ENCODE measurements at places on chromosomes 2 and 18.

- no peak for DNase-seq
These were observed 43.0 kb downstream of the RAD51AP2 start for GRCh38 chr2:17475286-17475685.

GRCh38 chr2:2026252-2026831 is 282.0 kb upstream of the PXDN start:
- no peak for DNase-seq

DNA sequence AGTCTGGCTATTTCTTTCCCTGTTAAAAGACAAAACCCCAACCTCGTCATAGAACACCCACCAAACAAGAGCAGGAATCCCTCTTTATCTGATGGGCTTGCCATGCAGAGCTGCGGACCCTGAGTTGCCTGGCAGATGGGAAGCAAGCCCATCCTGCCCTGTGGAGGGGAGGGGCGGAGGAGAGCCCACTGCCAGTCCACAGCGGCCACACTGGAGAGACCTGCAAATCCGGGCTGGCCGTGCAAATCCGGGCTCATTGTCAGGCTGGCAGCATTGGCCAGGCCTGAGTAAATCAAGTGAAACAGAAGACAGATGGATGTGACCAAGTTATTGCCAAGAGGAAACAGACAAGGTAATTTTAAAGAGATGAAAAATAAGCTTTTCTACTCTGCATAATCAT is 22.0 kb downstream of the MYL12B start:
- no peak for DNase-seq

DNA sequence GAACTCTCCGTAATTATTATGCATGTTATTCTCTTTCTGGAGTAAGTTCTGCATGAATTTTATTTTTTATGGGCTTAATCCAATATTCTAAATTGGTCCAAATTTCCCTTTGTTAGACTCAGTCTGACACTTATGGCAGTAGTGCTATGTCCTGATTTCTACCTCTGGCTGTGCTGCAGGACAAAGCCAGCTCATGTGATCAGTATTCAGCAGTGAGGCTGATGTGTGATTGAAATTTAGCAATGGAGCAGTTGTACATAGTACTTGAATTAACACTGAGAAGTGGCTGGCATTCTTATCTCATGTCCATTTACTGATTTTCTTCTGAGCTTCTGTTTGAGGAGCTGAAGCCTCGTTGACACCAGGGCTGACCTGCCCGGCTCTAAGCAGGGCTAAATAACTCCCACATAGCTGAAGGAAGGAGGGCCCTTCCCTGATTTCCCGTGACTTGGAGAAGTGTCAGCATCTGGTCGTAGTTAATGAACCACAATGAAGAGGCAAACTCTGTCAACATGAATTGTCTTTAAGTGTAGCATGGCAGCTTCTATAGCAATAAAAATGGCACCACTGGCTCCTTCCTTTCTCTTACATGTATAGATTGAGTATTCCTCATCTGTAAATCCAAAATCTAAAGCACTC is 159.0 kb upstream of the RASGRP3 start:
- no peak for DNase-seq

GRCh38 chr2:170814533-170815230 is 2.0 kb upstream of the GAD1 start:
- no peak for DNase-seq

- no peak for DNase-seq
These were observed 54.6 kb downstream of the ANKRD44 start for GRCh38 chr2:197256021-197256420.

DNA sequence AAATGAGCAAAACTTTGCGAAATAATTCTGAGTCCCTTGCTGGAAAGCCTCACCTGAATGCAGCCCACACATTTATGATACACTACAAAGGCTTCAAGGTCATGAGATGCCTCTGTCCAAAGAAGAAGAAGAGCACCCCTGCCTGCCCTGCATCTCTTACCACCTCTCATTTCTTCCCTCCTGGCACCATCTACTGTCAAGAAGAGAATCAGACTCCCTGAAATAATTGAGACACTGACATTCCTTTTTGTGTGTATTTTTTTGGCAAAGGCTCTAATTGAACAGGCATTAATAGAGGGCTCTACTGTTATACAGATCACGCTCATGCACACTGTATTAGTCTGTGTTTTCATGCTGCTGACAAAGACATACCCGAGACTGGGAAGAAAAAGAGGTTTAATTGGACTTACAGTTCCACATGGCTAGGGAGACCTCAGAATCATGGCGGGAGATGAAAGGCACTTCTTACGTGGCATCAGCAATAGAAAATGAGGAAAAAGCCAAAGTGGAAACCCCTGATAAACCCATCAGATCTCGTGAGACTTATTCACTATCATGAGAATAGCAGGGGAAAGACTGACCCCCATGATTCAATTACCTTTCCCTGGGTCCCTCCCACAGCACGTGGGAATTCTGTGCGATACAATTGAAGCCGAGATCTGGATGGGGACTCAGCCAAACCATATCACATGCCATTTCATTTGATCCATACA is 176.3 kb downstream of the ALPK2 start:
- no peak for DNase-seq

DNA sequence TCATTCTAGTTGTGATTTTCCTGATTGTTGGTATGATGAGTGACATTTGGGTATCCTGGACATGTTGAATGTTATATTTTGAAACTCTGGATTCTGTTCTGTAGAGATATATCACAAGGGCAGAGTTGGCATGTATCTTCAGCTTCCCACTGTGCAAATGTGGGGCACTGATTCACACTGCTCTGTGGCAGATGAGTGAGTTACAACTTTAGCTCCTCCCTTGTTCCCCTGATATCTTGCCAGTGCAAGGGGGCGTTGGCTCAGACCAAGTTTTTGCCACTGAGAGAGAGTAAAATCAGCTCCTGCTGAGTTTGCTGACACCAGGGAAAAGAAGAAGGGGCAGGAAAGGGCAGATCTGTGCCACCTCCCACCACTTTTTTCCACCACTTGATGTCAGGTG is 199.6 kb upstream of the MMADHC start:
- no peak for DNase-seq

- no peak for DNase-seq
These were observed 85.1 kb downstream of the ARL4C start for GRCh38 chr2:234411793-234412192.

DNA sequence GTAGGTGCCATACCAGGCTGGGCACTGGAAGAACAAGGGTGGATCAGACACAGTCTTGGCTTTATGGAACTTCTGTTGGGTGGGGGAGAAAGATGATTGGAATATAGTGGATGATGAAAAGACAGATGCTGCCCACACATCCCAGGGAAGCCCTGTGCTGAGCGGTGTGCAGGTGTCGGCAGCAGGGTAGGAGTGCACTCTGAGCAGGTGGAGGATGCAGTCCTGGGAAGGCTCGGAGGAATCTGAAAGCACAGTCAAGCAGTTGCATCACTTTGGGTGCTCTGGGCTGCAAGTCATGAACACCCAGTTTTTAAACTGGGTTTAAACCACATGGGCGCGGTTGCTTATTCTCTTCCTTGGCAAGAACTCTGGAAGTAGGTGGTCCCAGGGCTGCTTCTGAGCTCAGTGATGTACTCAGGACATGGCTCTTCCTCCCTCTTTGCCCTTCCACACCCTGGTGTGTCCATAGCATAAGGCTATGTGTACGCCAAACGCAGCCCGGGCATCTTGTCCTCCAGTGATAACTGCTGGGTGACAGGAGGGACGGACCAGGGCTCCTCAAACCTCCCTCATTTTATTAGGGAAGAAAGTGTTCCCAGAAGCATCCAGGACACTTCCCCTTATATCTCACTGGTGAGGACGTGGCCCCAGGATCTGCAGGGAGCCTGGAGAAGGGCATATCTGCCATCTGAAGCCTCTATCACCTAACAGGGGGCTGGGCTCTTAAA is 84.0 kb downstream of the SH3RF3 start:
- DNase-seq = no peak

DNA sequence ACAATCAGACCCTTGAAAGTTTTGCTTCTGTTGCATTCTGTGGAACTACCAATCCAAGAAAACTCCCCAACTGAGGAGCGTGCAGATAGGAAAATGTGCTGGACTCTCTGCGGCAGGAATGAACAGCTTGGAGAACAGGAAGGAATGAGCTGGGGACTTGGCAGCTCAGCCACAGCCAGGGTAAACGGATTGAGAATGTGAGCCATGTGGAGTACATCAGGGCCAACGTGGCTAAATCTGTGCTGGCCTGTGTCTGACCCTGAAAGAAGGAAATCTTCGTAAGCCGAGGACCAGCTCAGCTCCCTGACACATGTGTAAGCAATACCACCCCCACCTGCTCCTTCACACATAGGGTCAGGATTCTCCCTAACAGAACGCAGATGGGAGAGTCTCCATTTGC is 1023.7 kb downstream of the BCL11A start:
- DNase-seq = no peak

DNA sequence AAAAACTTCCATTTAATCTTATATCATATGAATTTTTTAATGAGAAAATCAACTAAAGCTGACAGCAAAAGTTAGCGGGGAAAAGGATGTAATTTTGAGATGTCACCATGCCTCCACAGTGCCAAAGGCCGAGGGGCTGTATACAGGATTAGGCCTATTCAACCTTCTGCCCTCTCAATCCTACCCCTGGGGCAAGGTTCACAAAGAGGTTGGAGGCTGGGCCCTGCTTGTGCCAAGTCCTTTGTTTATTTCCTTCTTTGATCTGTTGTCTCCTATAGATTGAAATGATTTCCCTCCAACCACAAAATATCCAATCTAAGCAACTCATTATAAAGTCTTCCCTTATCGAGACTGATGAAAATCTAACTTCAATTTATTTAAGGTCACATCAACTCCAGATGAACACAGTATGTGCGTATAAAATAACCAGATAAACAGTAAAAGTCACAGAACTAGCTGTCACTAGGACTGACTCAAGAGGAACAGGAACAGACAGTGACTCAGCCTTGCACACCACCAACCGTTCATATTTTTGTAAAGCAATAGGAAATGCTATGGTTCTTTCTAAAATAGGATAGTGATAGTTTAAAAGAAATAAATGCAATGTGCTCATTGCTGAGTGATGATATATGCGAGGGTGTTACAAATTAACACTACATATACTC is 95.8 kb downstream of the SLC25A12 start:
- DNase-seq = no peak

- DNase-seq = no peak
These were observed 1462.7 kb upstream of the NXPH2 start for GRCh38 chr2:140242889-140243288.

GRCh38 chr2:62302631-62303435 is 106.9 kb downstream of the B3GNT2 start:
- DNase-seq = no peak

- DNase-seq = no peak
These were observed 170.0 kb downstream of the PDE11A start for GRCh38 chr2:177902395-177903163.

- DNase-seq = no peak
These were observed 13.9 kb upstream of the SMCHD1 start for GRCh38 chr18:2641638-2642037.

- no peak for DNase-seq
These were observed 41.2 kb downstream of the SNRPD1 start for GRCh38 chr18:21653361-21653760.

- no peak for DNase-seq
These were observed 137.9 kb upstream of the RAB12 start for GRCh38 chr18:8471372-8471771.

DNA sequence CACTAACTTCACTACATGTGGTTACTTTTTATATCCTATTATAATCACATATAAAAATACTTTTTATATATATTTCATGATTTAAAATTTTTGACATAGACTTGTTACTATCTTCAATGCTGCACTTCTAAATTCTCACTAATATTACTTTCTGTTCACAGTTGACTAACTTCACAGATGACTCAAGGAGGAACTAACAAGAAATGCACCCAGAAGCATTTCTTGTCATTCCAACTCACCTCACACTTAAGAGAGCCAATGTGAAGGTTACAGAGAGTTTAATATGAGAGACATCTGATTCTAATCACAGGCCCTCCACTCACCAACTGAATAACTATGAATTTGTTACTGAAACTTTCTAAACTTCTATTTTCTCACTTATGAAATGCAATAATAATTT is 399.8 kb upstream of the SLC8A1 start:
- no peak for DNase-seq

- DNase-seq = no peak
These were observed 71.9 kb downstream of the CHRNA1 start for GRCh38 chr2:174692256-174692919.

DNA sequence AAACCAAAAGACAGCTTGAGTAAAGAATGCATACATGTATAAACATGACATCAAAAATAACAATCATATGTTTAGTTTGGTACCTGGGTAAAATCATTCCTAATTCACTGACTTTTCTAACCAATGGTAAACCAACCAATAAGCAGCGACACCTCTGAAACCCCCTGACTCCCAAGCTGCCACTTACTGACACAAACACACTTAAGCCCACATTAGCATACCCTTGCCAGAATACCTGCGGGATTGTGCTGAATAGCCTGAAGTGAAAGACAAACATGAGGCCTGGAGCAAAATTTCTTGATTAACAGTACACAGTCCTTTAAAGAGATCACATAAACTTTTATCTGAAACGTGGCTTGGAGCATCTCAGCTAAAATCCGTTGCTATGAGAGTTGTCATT is 902.9 kb downstream of the TMEM182 start:
- DNase-seq = no peak

DNA sequence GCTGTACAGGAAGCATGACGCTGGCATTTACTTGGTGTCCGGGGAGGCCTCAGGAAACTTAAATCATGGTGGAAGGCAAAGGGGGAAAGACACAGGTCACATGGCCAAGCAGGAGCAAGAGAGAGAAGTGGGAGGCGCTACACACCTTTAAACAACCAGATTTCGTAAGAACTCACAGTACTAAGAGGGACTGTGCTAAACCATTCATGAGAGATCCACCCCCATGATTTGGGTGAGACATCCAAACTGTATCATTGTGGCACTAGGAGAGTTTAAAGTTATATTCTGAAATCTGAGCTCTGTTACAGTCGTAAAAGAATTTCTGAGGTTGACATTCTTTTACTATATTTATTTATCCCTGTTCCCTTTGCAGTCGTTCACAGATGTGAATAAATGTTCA is 116.6 kb downstream of the ICA1L start:
- DNase-seq = no peak

GRCh38 chr2:11347403-11347959 is 3.0 kb upstream of the ROCK2 start:
- DNase-seq = no peak

DNA sequence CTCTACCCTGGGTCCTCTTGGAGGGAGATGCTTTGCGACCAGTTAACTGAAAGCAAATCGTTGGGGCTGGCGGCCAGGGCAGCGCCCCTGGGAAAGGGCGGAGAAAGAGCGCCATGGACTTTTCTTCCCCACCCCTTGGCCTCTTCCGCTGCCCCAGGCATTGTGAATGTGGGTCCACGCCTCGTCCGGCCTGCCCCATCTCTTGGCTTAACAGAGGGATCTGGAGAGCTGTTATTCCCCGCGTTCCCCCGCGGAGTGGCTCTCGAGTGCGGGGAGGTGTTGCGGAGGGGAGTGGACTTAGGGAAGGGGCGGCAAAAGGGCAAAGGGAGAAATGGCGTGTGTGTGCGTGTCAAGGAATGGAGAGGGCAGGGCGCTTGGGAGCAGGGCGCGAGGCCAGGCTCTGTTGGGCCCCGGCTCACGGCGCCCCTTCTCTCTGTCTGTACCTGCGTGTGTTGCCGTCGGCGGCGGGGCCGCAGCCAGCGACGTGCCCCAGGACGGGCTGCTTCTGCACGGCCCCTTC is 6.6 kb downstream of the EMX1 start:
- no peak for DNase-seq

Measured in renal cortex interstitium (tissue), 15 donors.